Stimulated activated memory B cell treated with anti-CD40 and anti-IgM and Interleukin-4, amounts not matched to agents 10 μg/mL and 1 μg/mL and 100 μg/mL, for 72 hours (primary cell): ENCODE measurements at places on chromosomes 13 and 19.

GRCh38 chr19:19535311-19536191 lies 2.5 kb upstream of the CILP2 start:
- no peak for ATAC-seq

GRCh38 chr19:53389571-53389970 lies 5.4 kb upstream of the ZNF765 start:
- ATAC-seq = no peak

GRCh38 chr13:46491641-46492040 lies 61.3 kb upstream of the LRCH1 start:
- ATAC-seq = no peak

- ATAC-seq = no peak
These were observed 20.1 kb downstream of the SLC27A1 start for GRCh38 chr19:17490411-17490810.

GRCh38 chr13:108682714-108683113 lies 53.3 kb downstream of the MYO16 start:
- no peak for ATAC-seq

- no peak for ATAC-seq
These were observed 8.9 kb upstream of the CEACAM16 start for GRCh38 chr19:44690131-44690440.

GRCh38 chr13:76790980-76791819 lies 95.0 kb downstream of the KCTD12 start:
- no peak for ATAC-seq

GRCh38 chr13:34076943-34077703 lies 259.2 kb downstream of the RFC3 start:
- ATAC-seq = no peak

GRCh38 chr19:36686365-36687213 lies 823 bp upstream of the ZNF567 start:
- no peak for ATAC-seq

DNA sequence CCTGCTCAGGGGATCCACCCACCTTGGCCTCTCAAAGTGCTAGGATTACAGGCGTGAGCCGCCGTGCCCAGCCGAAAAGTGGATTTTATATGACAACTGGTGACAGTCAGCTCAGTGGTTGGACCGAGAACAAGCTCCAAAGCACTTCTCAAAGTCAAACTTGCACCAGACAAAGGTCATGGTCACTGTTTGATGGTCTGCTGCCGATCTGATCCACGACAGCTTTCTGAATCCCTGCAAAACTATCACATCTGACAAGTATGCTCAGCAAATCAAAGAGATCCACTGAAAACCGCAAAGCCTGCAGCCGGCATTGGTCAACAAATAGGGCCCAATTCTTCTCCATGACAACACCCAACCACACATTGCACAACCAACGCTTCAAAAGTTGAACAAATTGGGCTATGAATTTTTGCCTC lies 21.6 kb upstream of the NAA16 start:
- no peak for ATAC-seq

- ATAC-seq = no peak
These were observed 47.7 kb upstream of the UQCRFS1 start for GRCh38 chr19:29260477-29261317.

GRCh38 chr13:100528353-100528752 lies 60.2 kb downstream of the GGACT start:
- ATAC-seq = no peak
